Neural progenitor cell (in vitro differentiated cells): ENCODE measurements at places on chromosomes 3 and 15.

GRCh38 chr3:174749143-174749542 is 110.0 kb upstream of the NAALADL2 start:
- DNase-seq, result no peak

- no peak for DNase-seq
These were observed 170.1 kb upstream of the NECTIN3 start for GRCh38 chr3:110901536-110901935.

DNA sequence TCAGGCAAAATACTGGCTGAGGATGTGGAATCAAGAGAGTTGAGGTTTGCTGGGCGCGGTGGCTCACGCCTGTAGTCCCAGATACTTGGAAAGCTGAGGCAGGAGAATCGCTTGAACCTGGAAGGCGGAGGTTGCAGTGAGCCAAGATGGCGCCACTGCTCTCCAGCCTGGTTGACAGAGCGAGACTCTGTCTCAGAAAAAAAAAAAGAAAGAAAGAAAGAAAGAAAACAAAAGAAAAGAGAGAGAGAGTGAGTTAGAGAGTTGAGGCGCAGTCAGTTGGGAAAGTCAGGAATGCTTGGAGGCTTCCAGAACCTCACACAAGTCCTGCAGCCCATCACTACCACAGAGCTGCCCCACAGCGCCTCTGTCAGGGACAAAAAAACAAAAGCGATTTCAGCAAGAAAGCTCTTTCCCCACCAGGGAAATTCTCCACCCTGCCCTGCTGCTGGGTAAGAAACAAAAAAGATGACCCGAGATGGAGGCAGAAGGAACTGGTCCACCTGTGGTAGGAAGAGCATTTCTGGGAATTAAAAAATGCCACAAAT is 13.8 kb downstream of the HDC start:
- DNase-seq, result no peak

DNA sequence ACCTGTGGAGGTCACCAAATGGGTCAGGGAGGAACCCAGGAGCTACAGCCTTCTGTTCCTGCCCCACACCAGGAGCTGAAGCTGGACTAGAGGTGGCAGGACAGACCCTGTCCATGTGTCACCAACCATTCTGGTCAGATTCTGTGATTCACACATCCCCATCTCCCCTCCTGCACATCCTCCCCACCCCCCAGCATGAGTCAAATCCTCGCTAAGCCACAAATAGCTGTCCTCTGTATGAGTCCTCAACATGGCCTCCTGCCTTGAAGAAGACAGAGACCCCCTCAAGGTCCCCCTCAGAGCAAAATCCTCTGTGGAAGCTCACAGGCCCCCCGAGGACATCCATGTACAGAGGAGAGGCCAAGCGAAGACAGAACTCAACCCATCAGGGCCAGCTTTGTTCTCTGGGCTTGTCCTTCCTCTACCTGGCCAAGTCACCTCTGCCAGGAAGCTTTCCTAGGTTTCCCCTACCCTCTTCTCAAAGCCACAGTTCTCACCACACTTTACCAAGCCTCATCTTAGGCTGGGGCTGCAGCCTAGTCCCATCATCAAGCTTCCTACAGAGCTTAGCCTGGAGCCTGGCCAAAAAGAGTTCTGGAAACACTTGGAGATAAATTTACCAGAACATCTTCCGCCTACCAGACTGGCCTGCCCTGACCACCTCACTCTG is 17.1 kb downstream of the CACNA2D2 start:
- no peak for DNase-seq
